Lung (tissue), 17 donors: ENCODE measurements at places on chromosomes 13 and 19. TPM values are rescaled to one million over a fixed set of nuclear protein-coding genes. Genes with fewer than 3 reads are reported as not detected.
A peak's percentile ranks its signal among the peaks of the same experiment; 100 is the strongest.

ICAM4 gene
- 4.6 TPM for polyA plus RNA-seq

PLK5 gene
- not detected for polyA plus RNA-seq

CTXN1 gene
- polyA plus RNA-seq, result 6.5 TPM

TMEM259 gene
- polyA plus RNA-seq, result 262 TPM

FFAR1 gene
- polyA plus RNA-seq, result 0.06 TPM

- H3K27me3 ChIP-seq, result no peaks in the 10 kb centered on the region
- no peak overlapping the region for H3K4me3 ChIP-seq
- no peaks in the 10 kb centered on the region for H3K4me1 ChIP-seq
- no peaks in the 10 kb centered on the region for H3K36me3 ChIP-seq
- DNase-seq, result no peak
Observed at GRCh38 chr13:24184265-24184841, 23.8 kb downstream of the SPATA13 start.

DNA sequence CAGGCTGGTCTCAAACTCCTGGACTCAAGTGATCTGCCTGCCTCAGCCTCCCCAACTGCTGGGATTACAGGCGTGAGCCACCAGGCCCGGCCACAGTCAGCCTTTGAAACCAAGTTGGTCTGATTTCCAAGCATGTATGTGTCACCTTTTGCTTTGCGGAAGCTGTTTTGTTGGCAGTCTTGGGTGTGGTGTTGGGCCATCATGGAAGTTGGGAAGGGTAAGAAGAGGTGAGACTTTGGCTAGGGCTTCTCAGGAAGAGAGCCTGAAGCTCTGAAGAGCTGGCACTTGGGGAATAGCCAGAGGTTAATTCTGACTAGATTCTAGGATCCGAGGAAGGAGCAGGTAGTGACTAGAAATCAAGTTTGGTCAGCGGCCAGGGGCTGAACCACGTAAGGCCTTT, 2.8 kb downstream of the RSPH6A start:
- H3K27me3 ChIP-seq, result no peaks in the 10 kb centered on the region
- H3K36me3 ChIP-seq, result peaks cover 2% of the 10 kb centered on the region
- H3K4me1 ChIP-seq, result peaks cover 8% of the 10 kb centered on the region
- no peak overlapping the region for H3K4me3 ChIP-seq
- H3K27ac ChIP-seq, result no peak overlapping the region
- DNase-seq, result no peak

GRCh38 chr13:109537584-109537983, 248.8 kb downstream of the IRS2 start:
- DNase-seq, result no peak
- no peaks in the 10 kb centered on the region for H3K36me3 ChIP-seq
- no peaks in the 10 kb centered on the region for H3K4me1 ChIP-seq
- no peak overlapping the region for H3K27ac ChIP-seq
- no peaks in the 10 kb centered on the region for H3K27me3 ChIP-seq
- H3K4me3 ChIP-seq, result no peak overlapping the region

DNA sequence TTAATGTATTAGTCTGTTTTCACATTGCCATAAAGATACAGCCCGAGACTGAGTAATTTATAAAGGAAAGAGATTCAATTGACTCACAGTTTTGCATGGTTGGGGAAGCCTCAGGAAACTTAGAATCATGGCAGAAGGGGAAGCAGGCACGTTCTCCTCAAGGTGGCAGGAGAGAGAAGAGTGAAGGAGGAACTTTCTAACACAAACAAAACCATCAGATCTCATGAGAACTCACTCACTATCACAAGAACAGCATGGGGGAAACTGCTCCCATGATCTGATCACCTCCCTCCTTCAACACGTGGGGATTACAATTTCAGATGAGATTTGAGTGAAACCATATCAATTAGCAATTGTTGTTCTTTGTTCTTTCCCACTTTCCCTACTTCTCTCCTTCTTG, 689.0 kb upstream of the SLITRK1 start:
- no peaks in the 10 kb centered on the region for H3K36me3 ChIP-seq
- DNase-seq, result no peak
- H3K27ac ChIP-seq, result no peak overlapping the region
- no peaks in the 10 kb centered on the region for H3K4me1 ChIP-seq

GRCh38 chr19:14487370-14488125, 8.4 kb downstream of the GIPC1 start:
- DNase-seq, result no peak
- H3K27ac ChIP-seq, result no peak overlapping the region
- H3K27me3 ChIP-seq, result no peaks in the 10 kb centered on the region
- peaks cover 3% of the 10 kb centered on the region for H3K36me3 ChIP-seq

GRCh38 chr13:112708560-112709240, 18.9 kb downstream of the ATP11A start:
- H3K27me3 ChIP-seq, result no peaks in the 10 kb centered on the region
- no peaks in the 10 kb centered on the region for H3K36me3 ChIP-seq
- no peak overlapping the region for H3K27ac ChIP-seq
- H3K4me1 ChIP-seq, result peaks cover 23% of the 10 kb centered on the region
- DNase-seq, result no peak
- no peak overlapping the region for H3K4me3 ChIP-seq

GRCh38 chr13:48038761-48039160, 1.2 kb downstream of the NUDT15 start:
- no peak overlapping the region for H3K4me3 ChIP-seq
- peak overlapping the region; percentile 55 for H3K27ac ChIP-seq
- peaks cover 3% of the 10 kb centered on the region for H3K36me3 ChIP-seq
- H3K4me1 ChIP-seq, result peaks cover 2% of the 10 kb centered on the region

DNA sequence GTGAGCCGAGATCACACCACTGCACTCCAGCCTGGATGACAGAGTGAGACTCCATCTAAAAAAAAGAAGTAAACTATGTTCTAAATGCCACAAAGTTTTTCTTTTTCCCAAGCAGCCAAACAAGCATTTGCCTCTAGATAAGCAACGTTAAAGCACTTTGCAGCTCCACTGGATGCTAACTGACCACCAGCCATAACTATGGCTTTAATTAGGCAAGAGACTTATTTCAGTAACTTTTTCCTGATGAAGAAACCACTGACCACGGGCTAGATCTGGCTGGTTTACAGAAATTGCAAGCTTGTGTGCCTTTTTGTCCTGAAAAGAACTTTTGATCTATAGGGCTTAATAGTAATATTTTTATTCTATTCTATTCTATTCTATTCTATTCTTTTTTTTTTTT, 22.1 kb downstream of the CD70 start:
- H3K27ac ChIP-seq, result no peak overlapping the region
- no peaks in the 10 kb centered on the region for H3K4me1 ChIP-seq
- no peak overlapping the region for H3K4me3 ChIP-seq

- H3K36me3 ChIP-seq, result no peaks in the 10 kb centered on the region
- no peaks in the 10 kb centered on the region for H3K4me1 ChIP-seq
- no peak overlapping the region for H3K27ac ChIP-seq
- H3K4me3 ChIP-seq, result no peak overlapping the region
- no peak for DNase-seq
Observed at GRCh38 chr19:51119101-51119500, 5.6 kb upstream of the SIGLEC9 start.

DNA sequence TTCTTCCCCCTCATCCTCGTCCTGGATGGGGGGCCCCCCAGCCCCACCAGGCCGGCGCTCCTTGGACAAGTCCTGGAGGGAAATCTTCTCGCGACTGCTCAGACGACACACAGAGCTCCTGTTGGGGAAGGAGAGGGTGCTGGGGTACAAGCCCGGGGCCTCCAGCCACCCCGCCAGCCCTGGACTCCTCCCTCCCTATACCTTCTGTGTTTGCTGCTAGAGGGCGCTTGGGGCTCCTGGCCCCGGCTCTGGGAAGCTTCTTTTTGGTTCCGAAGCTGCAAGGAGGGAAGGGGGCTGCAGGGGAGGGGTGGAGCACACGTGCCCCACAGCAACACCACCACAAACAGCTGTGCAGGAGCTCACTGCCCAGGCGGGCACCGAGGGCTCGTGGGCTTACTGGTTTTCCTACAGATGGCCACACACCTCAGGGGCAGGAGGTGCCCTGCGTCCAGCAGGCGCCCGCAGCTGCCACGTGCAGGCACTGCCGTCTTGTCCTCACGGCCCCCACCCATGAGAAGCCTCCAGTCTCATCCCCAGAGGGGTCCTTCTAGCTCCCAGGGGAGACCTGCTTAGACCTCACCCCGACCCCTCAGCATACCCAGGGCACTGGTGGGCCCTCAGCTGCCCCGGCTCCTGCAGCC, 20.5 kb downstream of the EPS8L1 start:
- H3K27me3 ChIP-seq, result no peaks in the 10 kb centered on the region
- no peak overlapping the region for H3K27ac ChIP-seq
- H3K4me3 ChIP-seq, result no peak overlapping the region
- no peaks in the 10 kb centered on the region for H3K4me1 ChIP-seq

DNA sequence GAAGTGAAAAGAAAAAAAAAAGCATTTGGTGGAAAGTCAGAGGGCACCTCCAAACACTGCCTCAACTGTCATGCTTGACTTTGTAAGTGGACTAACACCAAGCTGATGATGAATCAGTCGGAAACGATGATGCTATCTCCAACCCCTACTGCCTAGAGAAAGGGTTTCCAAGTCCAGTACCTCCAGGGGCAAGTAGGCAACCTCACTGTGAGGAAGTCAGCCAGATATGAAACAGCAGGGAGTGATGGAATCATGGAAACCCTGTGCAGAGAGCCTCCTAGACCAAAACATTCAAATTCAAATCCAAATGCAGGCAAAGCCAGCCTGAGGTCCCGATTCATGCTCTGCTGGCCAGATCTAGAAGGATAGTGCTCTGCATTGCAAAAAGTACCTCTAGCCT, 100.9 kb upstream of the SERP2 start:
- no peaks in the 10 kb centered on the region for H3K27me3 ChIP-seq
- DNase-seq, result no peak
- peaks cover 5% of the 10 kb centered on the region for H3K4me1 ChIP-seq
- H3K36me3 ChIP-seq, result no peaks in the 10 kb centered on the region
- H3K4me3 ChIP-seq, result no peak overlapping the region

GRCh38 chr19:4516939-4517300, 1.4 kb downstream of the PLIN4 start:
- no peaks in the 10 kb centered on the region for H3K36me3 ChIP-seq
- H3K4me3 ChIP-seq, result no peak overlapping the region
- no peak overlapping the region for H3K27ac ChIP-seq
- no peaks in the 10 kb centered on the region for H3K27me3 ChIP-seq
